Midbrain (tissue), 1 donor: ENCODE measurements at places on chromosomes 16 and 17.

- DNase-seq = no peak
Measured at GRCh38 chr17:10661437-10661836, 4.3 kb upstream of the MYH3 start.

DNA sequence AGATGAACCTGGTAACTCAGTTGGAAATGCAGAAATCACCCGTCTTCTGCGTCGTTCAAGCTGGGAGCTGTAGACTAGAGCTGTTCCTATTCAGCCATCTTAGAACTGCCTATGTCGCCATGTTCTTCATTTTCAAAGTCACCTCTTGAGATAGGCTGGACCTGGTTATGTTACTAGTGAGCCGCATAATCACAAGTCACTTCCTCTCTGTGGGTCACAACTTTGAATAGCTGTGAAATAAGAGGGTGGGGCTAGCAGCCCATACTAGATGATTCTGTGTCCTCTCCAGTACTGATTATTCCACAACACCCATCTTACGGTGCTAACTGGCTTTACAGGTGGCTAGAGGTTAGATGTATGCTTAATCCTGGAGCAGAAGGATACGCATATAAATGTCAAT lies 74.2 kb downstream of the VPS53 start:
- no peak for DNase-seq

- no peak for DNase-seq
Measured at GRCh38 chr16:50763211-50763610, 21.3 kb downstream of the CYLD start.

GRCh38 chr17:78510141-78511075 lies 66.8 kb downstream of the DNAH17 start:
- no peak for DNase-seq

GRCh38 chr16:30958175-30959079 lies 873 bp downstream of the SETD1A start:
- peak; percentile 45 for DNase-seq

GRCh38 chr17:34246446-34246845 lies 8.6 kb upstream of the CCL2 start:
- DNase-seq = peak; percentile 32

DNA sequence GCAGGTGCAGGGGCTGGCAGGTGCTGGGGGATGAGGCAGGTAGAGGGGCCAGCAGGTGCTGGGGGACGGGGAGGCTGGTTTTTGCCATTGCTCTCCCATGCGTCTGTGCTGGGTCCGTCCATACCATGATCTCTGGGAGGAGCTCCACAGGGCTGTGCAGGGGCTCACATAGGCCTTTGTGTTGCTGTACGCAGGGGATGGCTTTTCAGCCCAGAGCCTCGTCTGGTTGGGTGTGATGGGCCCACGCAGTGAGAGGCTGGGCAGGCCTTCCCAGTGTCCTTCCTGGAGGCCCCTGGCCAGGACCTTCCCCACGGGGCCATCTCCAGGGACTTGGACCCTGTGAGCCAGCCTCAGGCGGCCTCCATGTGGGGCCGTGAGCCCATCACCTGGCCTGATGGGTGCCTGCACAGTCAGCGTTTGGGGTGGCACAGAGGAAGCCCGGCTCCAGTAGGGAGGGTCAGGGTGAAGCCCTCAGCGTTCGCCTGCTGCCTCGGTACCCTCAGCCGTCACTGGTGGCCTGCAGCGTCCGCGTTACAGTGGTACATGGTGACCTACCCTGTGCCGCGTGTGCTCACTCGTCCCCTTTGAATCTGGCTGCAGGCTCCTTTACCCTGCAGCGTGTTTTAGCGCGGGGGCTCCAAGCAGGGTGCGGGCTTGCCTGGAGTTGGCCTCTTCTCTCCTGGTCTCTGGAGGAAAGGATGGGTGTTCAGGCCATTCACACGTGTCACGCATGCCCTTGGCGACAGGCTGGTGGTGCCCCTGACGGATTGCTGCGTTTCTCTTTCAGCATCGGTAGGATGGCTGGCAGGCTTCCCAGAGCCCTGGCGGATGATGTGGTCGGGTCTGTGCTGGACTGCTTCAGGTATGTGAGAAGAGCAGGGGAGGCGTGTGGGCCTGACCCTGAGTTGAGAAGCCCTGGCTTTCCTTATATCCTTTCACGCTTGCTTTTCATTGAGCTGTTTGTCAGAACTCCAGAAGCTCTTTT lies 30.6 kb downstream of the ZNF750 start:
- DNase-seq = no peak

DNA sequence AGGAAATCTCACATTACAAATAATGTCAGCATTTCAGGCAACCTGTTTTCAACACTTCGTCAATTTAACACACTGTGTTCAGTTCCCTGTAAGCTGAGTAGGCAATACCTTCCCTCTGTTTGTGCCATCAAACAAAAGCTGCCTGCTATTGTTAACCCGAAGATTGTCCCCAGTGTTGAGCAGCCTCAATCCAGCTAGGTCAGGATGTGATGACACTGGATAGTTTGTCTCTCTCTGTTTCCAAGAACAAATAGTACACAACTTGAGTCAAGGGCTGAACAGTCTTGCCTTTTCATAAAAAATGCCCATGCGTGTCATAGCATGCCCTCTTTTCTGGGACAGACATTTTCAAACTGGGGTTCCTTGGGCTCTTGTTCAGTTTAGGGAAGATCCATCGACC lies 36.4 kb downstream of the HSD17B2 start:
- no peak for DNase-seq

GRCh38 chr17:44925731-44926697 lies 10.7 kb upstream of the GFAP start:
- DNase-seq = no peak

- DNase-seq = no peak
Measured at GRCh38 chr17:2067048-2067561, 12.2 kb downstream of the HIC1 start.
